GDM1 (cell line): ENCODE measurements at places on chromosomes 1 and 21.

- no peak for DNase-seq
Observed at GRCh38 chr1:2935184-2935583, 86.1 kb upstream of the ACTRT2 start.

DNA sequence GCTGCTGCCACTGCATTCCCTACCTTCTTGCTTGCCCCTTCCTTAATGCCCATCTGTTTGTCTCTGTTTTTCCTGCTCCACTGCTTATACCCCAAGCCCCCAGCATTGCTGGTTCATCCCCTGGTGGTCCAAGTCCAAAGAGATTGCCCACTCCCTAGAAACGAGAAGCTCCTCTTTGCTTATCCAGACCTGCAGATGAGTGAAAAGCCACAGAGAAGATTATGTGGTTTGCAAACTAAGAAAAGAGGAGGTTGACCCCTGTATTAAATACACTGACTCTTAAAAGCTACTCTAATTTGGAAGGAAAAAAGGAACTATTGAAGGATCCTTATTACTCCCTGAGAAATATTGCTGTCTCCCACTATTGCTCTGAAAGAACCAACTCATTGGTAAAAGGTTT is 146.8 kb upstream of the RAB4A start:
- DNase-seq, result peak; percentile 23

DNA sequence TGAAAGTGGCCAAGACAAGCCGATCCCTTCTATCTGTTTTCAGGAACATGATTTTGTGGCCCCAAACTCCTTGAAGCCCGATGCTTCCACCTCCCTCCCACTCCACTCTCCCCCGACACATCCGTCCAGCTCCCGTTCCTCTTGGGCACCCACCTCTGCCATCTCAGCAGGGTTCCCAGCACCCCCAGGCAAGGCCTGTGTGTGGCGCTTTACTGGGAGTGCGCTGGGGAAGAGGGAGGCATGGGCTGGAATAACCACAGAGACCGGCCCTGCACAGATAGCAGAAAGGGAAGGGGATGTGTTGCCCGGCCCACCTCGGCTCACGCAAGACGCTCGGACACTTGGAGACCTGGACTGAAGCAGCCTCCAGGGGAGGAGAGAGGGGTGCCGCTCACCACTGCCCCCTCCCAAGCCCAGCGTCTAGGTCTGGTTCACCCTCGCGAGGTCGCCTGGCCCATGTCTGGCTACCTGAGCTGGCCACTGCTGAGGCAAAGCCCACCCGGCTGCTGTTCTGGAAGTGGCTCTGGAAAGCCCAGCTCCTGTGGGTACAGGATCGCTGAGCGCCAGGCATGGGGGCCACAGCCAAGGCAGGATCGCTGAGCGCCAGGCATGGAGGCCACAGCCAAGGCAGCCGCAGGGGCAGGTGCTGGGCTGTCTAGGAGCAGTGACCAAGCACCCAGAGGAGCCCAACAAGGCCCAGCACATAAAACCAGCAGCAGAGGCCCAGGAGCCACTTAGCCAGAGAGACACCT is 23.8 kb upstream of the COL18A1 start:
- DNase-seq, result no peak

GRCh38 chr1:240484804-240485443 is 127.0 kb downstream of the GREM2 start:
- no peak for DNase-seq

DNA sequence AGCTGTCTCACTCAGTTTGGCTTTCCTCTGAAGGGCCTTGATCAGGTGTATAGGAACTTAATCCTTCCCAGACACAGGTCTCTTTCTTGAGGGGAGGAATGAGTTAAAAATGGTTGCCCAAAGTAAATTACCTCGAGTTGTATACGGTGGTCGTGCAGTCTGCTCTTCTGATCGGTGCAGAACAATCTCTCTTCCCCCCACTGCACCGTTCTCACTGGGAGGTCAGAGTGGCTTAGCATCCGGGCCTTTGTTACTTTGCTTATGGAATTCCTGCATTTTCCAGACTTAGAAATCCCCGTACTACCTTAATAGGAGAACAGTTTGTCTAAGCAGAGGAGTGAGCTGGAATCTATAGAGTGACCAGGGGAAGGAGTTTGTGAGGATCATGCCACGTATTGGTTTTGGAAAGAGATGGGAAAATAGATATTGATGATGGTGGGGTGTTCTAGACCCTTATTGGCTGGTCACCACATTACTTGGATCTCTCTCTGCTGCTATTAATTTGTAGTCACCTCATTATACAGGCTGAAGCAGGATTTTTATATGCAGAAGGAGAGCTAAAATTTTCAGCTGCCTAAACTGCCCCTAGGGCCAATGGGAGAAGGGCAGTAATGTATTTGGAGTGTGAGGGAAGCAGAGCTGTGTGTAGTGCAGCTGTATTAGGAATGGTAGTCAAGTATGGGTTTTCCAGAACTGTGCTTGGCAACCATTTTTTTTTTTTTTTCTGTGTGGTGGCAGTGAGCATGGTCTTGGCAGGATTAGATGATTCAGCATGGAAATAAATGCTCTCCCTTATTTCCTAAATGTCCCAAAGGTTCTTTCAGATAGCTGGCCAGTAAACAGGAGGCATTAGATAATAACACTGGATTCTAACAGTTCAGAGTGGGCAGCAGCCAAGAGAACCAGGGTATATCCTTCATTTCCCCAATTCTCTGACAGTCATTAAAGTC is 81.5 kb downstream of the NDUFS5 start:
- no peak for DNase-seq

- DNase-seq, result no peak
Observed at GRCh38 chr1:47986761-47987200, 10.4 kb downstream of the TRABD2B start.

DNA sequence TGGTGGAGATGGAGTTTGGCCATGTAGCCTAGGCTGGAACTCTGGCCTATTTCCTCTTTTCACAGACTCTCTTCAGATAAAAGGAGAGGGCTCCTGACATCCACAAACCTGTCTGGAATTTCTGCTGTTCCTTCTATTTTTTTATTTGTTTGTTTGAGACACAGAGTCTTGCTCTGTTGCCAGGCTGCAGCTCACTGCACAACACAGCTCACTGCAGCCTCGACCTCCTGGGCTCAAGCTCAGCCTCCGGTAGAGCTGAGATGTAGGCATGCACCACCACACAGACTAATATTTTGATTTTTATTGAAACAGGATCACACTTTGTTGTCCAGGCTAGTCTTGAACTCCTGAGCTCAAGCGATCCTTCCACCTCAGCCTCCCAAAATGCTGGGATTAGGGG is 230.9 kb downstream of the TM2D1 start:
- no peak for DNase-seq

DNA sequence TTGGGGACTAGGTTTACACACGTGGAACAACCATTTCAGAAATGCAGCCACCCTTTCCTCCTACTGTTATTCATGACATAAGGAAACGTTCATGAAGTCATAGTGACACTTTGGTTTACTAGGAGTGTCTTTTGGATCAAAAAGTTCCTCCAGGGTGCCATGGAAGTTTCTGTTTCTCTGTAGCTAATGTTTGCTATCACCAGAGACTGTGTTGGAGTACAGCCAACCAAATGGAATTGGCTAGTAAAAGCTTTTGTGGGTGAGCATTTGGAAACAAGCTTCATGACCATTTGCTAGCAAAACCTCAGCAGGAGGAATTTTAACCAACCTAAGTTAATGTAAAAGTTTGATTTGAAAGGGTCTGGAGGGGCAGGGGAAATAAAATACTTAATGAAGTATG is 43.9 kb upstream of the ADGRL2 start:
- DNase-seq, result no peak

DNA sequence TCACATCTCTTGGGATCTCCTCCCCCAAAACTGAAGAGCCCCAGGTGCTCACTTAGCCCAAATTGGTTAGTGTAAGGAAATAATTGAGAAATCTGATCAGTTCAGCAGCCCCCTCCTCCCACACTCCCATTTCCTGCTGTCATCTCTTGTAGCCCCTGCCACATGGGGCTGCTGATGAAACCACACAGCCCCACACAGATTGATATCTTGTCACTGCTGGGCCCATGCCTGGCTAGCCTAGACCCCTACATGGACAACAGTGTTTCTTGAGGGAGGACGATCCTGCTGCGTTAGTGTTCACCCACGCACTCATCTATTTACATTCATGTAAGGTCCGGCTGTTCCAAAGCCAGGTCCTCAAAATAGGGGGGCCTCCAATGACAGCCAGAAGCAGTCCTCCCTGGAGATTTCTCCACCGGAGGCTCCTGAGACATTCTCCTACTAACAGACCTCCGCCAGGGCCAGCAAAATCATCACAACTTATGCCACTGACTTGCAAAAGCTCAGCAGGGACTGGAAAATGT is 23.9 kb upstream of the RXRG start:
- no peak for DNase-seq

- no peak for DNase-seq
Observed at GRCh38 chr1:223231011-223231572, 88.0 kb upstream of the TLR5 start.

GRCh38 chr1:159843459-159843858 is 16.8 kb downstream of the SLAMF8 start:
- DNase-seq, result no peak

GRCh38 chr1:214551436-214552173 is at the start of gene PTPN14:
TSS of gene PTPN14 (minus strand) at chr1:214551602. CDS start at chr1:214464803, 86,799 bp downstream.
- peak; percentile 49 for DNase-seq

GRCh38 chr1:107339775-107340174 is 198.9 kb downstream of the NTNG1 start:
- DNase-seq, result no peak

DNA sequence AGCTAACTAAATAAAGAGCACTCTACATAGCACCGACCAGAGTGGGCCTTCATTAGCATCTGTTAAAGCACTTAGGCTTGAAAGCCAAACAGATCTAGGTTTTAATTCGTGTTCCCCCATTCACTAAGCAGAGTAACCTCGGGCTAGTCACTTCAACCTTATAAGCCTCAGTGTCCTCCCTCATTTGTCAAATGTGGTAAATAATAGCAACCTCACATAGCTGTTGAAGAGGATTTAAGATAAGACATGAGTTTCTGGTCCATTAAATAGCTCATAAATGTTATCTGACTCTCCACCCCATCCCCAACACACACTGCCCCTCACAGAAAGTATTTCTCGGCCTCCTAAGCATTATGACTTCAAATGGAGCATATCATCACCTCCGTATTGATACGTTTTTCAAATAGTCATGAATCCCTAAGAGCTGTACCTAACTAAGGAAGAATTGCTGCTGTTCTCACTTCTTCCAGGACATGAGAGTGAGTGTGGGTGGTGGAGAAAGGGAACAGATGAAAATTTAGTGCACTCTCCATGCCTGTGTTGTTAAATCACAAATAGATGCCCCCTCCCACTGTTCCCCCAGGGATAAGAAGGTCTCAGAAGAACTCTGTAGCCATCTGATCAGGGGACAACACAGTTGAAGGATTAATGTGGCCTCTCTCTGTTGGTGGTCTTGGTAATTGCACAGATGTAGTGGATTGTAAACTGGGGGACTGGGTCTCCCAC is 47.6 kb downstream of the PLPP3 start:
- no peak for DNase-seq

DNA sequence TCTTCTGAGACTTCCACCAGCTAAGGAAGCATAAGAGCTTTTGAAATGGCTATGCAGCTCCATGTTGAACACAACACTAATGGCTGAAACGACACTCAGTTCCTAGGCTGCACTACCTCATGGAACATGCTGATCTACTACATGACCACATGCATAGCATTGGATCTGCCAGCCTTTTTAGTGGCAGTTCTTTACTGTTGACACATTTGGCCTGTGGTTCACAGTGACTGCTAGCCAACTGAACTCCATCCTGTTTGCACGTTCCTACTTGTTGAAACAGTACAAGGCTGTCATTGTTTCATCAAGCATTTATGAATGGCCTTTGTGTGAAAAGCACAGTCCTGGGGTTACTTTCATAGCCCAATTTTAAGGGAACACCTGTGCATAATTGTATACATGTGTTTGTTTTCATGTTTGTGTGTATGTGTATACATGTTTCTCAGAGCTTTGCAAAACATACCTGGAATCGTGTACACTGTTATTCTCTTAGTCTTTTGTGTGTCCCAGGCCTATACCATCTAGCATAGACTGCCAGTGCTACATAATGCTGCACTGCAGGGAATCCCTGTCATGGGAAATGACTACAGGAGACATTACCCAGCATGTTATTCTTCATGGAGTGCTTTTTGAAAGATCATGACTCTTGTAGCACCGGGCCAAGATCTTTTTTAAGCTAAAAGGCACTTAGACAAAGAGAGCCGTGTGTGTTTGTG is 179.6 kb upstream of the ESRRG start:
- no peak for DNase-seq

- peak; percentile 15 for DNase-seq
Observed at GRCh38 chr1:204565617-204566582, 49.7 kb downstream of the MDM4 start.

- DNase-seq, result no peak
Observed at GRCh38 chr1:36162680-36163239, 6.8 kb downstream of the MAP7D1 start.

- DNase-seq, result no peak
Observed at GRCh38 chr21:46187261-46187660, 3.0 kb upstream of the SPATC1L start.

DNA sequence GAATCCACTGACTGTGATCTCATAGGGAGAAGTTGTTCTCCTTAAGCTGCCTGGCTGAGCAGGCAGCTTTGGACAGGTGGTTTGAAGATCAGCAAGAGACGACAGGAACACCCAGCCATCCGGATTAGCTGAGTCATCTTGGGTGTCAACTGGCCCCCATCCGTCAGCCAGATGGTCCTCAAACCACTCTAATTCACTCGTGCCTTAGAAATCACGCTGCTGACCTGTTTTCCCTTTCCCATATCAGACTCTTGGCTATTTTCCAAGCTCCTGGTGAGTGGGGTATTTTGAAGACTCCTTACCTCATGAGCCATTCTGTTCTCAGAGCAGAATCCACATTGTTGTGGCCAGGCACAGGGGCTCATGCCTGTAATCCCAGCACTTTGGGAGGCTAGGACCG is 149.1 kb upstream of the L1TD1 start:
- DNase-seq, result no peak

DNA sequence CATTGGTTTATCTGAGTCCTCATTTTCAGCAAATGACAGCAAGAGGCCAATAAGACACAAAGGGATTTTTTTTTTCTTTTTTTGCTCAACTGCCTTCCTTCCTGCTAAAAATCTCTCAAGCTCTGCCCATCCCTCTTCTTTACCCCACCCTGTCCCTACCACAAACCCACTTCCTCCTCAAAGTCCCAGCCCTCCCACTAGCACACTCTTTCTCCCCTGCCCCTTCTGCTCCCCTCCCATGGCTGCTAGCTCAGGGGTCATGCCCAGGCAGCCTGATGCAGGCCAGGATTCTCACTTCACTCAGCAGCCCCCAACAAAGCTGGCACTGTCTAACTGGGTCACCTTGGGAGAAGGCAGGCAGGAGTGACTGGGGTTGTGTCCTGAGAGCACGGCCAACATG is 28.8 kb upstream of the PPP2R5A start:
- DNase-seq, result peak; percentile 87

DNA sequence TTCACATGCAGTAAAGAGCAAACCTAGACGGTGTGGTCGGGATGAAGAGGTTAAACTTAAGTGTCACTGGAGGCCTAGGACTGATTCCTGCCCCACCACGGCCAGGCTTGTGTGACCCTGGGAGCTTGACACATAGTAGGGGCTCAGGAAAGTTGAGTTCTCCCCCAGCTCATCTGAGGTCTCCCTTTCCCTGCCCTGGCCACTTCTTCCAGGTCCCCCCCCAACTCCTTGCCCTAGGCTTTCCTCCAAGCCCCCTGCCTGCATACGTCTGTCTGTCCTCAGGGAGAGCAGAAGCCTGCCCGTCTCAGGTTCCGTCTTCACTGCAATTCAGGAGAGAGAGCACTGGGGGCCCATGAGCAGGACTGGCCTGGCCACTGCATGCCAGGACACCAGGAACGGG is 225.8 kb downstream of the PTPRU start:
- DNase-seq, result no peak

- no peak for DNase-seq
Observed at GRCh38 chr21:26941421-26941820, 25.5 kb downstream of the ADAMTS5 start.
